ENCODE measurements at places on chromosomes 6 and 20.

GRCh38 chr6:43814865-43815264 lies 44.9 kb downstream of the VEGFA start:
- DNase-seq, result no peak

GRCh38 chr20:62149532-62150309 lies 6.2 kb downstream of the SS18L1 start:
- DNase-seq, result no peak

GRCh38 chr20:16711661-16712258 lies 18.1 kb upstream of the SNRPB2 start:
- DNase-seq, result no peak

DNA sequence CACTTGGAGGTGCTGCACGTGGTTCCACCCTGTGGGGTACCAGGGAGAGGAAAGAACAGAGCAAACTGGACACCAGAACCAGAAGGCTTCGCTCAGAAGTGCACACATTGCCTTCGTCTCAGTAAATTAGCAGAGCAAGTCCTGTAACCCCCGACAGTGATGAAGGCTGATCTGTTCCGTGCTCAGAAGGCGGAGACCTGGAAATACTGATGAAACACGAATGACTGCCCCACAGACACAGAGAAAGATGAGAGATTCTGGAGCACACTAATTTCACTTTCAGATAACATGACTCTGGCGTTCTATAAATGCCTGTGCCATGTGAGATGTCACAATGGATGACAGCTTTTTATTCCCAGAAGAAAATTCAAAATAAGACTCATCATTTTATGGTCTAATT lies 44.2 kb upstream of the CCR6 start:
- DNase-seq, result no peak

- DNase-seq, result no peak
Observed at GRCh38 chr6:42915732-42916131, at the start of gene PTCRA. TSS of gene PTCRA (plus strand) at chr6:42916053. CDS start at chr6:42916070, 17 bp downstream.

DNA sequence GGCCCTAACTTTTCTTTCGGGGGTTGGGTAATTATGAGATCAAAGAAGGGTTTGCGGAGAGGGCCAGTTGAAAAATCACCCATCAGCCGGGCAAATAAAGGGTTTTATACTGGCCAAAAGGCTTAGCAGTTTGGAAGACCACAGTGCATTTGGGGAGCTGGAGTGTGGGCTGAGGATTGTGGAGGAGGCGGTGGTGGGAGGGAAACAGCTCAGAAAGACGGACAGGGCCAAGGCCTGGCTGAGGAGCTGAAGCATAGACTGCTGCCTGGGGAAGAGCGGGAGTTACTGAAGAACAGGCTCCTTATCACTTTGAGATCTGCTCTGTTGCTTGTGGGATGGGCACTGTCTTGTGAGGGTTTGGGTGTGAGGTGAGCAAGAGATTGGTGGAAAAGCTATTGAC lies 144.2 kb downstream of the CARMIL1 start:
- DNase-seq, result no peak

DNA sequence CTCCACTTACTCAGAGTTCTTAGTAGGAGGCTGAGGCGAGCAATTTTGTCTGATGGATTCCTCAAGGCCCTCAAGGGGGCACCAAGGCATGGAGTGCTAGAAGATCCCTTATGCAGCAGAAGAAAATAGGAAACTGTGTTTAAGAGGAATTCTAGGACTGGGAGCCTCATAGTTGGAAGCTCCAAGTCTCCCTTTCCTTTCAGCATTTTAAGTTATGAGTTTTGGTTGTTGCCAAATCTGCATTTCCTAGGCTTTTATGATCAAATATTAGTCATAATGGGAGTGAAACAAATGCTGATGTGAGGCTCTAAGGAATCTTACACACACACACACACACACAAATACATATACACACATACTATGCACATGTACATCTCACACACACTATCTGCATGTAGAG lies 714.0 kb downstream of the UTRN start:
- DNase-seq, result no peak

DNA sequence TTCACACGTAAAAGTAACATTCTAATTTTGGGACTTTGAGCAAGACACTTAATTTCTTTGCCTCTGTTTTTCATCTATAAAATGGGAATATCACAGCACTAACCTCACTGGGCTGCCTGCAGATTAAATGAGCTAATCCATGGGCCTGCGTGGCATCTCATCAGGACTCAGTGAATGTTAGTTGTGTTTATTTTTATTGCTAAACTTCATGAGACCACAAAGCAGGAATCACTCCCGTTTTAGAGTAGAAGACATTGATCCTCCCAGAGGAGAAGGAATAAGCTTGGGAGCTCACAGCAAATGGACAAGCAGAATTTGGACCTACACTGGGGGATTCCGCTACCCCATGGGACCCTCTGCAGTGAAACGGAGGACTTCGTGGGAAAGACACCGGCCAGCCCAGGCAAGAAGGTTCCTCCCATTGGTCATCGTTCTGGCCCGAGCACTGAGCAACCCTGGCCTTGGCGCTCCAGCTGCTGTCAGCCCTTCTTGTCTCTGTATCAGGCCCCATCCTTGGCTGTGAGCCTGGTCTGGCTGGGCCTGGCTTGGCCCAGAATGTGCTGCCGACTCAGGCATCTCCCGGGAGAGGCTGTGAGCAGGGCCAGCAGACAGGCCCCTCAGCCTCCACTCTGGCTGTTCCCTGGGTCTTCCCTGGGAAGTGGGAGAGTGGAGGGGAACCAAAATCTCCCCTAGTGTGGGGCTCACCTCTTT lies 79.8 kb downstream of the NFATC2 start:
- DNase-seq, result peak; percentile 81

GRCh38 chr6:16058201-16058928 lies 70.5 kb upstream of the MYLIP start:
- DNase-seq, result no peak

GRCh38 chr6:100304575-100304974 lies 160.1 kb downstream of the SIM1 start:
- DNase-seq, result no peak

DNA sequence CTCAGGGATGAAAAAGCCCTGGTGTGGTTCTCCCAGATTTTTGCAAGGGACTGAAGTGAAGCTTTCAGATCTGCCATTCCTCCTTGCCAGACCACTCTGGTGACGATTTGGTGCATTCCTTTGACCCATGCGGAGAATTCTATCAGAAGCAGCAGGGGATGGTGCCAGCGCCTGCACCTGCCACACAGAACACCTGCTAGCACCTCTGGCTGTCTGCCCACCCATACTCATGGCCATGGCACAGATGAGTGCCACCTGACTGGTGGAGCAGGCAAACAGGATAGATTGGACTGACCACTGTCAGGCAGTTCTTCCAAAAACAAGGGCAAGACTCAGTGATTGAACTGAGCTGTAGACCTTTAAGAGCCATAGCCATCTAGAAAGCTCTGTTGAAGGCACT lies 107.1 kb downstream of the CDYL start:
- no peak for DNase-seq

- no peak for DNase-seq
Observed at GRCh38 chr20:43532416-43533055, 25.0 kb downstream of the L3MBTL1 start.

DNA sequence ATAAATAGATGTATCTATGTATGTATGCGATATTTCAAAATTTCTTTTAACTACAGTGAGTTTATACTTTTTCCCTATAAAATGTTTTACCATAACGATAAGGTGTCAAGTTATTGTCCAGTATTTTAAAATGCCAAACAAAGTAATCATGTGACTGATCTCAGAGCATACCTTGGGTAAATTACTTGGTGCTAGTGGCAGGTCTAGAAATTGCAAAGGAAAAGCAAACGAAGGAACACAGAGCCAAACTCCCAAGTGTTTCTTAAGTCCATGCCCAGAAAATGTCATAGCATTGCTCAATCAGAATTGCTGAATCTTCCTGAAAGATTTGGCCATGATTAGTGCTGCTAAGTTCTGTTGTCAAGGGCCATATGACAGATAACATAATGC lies 77.5 kb downstream of the CAP2 start:
- DNase-seq, result no peak

DNA sequence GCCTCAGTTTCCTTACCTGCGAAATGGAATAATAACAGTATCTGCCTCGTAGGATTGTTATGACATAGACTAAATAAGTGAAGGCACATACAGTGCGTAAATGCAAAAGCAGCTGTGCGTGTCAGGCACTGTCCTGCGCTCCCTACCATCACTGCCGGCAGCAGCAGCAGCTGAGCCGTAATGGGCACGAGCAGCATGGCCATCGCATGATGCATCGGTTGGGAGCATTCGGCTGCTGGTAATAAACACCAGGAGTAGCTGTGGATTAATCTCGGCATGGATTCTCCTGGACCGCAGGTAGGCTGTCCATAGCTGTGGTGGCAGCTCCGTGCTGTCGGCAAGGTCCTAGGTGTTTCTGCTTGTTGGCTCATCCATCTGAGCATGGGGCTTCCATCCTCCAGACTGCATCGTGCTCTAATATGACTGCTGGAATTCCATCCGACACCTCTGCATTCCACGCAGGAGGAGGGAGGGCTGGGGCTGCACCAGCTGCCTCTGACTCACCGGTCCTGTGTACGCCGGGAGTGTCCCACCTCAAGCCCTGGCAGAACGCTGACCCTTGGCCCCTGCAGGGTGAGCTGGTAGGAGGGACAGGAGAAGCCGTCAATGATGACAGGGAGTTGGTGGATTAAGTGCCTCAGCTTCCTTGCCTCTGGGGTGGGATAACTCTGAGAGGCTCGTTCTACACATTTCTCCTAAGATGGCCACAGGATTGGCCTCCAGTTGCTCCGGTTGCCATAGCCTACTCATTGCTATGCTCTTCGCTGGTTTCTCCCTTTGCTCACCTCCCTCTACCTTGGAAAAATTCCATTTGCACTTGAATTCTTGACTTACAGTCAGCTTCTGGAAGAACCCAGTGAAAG lies 100.9 kb upstream of the PMEPA1 start:
- DNase-seq, result no peak

DNA sequence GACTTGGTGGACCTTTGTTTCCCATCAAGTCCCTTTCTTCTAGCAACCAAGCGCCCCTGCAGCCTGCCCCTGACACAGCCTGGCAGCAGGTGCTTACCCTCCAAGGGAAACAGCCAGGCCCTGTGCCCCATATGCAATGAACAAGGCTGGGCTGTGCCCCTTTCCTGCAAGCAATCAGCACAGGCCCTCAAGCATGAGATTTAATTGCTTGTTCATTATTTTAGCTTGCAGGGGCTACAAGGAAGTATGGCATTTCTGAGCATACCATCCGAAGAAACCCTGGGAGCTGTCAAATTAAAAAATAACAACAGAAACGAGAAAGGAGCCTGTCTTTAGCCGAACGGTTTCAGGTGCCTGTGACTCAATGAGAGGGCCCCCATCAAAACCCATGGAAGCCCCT lies 522.9 kb upstream of the ARID1B start:
- DNase-seq, result no peak

DNA sequence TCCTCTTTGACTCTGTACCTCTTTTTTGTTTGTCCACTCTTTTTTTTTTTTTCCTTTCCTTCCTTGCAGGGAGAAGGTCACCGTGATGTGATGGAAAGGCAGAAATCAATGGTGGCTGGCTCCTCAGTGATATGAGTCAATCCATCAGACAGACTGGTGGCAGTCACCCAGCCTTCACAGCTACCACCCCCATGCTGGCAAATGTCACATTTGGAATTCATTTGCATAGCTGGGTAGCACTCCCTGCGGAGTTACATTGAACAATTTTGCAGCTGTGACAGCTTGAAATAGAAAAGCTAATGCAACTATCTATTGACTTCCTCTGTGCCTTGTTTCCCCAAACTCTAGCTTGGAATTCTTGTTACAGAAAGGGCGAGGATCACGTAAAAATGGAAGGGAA lies 668.4 kb downstream of the C6orf118 start:
- DNase-seq, result no peak

GRCh38 chr6:3962291-3963280 lies 113.4 kb downstream of the FAM50B start:
- no peak for DNase-seq

DNA sequence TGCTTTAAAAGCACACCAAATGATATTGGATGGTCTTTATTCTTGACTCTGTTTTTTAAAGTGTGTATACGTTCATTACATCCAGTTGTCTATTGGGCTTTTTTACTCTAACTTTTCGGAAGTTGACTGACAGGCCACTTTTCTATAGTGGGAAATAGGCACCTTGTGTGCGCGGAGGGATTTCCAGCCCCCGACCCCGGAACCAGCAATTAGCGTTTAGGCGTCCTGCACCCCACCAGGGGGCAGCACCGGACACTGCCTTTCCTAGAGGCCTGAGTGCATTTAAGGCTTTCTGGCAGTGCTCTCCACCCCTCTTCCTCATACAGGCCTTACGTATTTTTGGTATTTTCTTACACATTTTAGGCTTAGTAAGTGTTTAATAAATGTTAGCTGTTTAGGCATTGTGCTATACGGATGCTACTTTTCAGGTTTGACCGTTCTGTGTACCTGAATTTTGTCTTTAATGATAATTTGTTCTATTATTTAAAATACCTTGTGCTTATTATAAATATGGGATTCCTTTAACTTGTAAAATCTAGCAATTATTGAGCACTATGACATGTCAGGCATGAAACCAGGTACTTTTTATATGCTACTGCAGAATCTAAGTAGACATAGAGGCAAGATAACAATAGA lies 231.8 kb downstream of the BCKDHB start:
- peak; percentile 78 for DNase-seq

GRCh38 chr20:57160985-57161384 lies 105.5 kb downstream of the BMP7 start:
- DNase-seq, result no peak

GRCh38 chr6:170067923-170068360 lies 222.9 kb downstream of the DLL1 start:
- DNase-seq, result no peak

- peak; percentile 21 for DNase-seq
Observed at GRCh38 chr20:25011831-25012241, 19.3 kb upstream of the APMAP start.

DNA sequence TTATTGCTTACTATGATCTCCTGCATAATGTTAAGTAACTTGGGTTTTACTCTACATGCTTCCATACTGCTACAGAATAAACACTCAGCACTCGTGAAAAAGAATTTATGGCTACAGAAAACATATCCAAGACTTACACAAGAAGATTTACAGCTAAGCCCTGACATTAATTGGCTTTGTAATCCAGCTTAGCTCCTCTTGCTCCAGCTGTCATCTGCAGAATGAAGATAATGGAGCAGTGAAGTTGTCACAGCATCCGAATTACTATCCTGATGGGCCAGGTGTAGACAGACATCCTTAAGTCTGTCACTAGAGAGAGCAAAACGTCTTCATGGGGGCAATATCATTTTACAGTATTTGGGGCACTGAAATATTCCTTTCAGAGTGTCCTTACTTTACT lies 155.3 kb downstream of the PRKN start:
- DNase-seq, result no peak
